ENCODE measurements at places on chromosomes 13 and 19. TPM values are rescaled to one million over a fixed set of nuclear protein-coding genes. Genes with fewer than 3 reads are reported as not detected.

- DNase-seq = no peak
- no peaks in the 10 kb centered on the region for H3K4me1 ChIP-seq
- H3K4me3 ChIP-seq = no peak overlapping the region
- H3K36me3 ChIP-seq = no peaks in the 10 kb centered on the region
Measured at GRCh38 chr19:2805991-2806649, 13.5 kb upstream of the ZNF554 start.

DNA sequence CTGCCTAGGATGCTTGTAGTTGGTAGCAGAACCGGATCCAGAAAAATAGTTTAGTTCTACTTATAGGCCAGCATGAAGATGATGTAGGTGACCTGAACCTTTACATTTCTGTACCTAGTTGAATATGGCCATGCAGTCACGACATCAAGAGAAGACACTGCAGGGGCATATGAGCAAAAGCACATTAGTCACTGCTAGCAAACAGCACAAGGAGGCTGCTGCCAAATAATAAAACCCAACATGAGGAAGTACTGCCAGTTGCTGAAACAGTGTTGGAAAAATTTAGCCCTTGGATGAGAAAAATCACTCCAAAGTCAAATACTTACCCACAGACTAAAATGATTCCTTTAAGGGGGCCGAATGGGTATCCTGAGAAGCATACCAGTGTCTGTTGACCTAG lies 20.8 kb downstream of the ERICH6B start:
- no peak overlapping the region for H3K4me3 ChIP-seq
- H3K27me3 ChIP-seq = no peaks in the 10 kb centered on the region
- H3K4me1 ChIP-seq = no peaks in the 10 kb centered on the region
- no peak for DNase-seq

DNA sequence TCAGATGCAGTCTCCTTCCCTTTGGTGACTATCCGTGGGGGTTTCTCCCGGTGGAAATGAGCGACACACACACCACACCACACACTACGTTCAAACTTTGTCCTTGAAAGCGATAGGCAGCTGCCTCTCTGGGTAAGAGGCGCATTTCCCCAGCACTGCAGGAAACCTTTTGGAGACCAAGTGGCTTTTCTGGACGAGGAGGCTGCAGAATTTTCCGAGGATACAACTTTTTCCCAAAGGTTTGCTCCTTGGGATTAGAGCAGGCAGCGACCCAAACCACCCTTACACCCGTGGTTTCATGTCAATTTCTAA lies 38.2 kb upstream of the FLT1 start:
- H3K27me3 ChIP-seq = peaks cover 21% of the 10 kb centered on the region
- no peaks in the 10 kb centered on the region for H3K36me3 ChIP-seq
- H3K4me3 ChIP-seq = no peak overlapping the region
- H3K4me1 ChIP-seq = peaks cover 7% of the 10 kb centered on the region

- no peak overlapping the region for H3K4me3 ChIP-seq
- no peak for DNase-seq
- no peaks in the 10 kb centered on the region for H3K27me3 ChIP-seq
- H3K36me3 ChIP-seq = no peaks in the 10 kb centered on the region
- H3K4me1 ChIP-seq = no peaks in the 10 kb centered on the region
- H3K27ac ChIP-seq = no peak overlapping the region
Measured at GRCh38 chr19:39327363-39328045, 6.8 kb upstream of the LRFN1 start.

DNA sequence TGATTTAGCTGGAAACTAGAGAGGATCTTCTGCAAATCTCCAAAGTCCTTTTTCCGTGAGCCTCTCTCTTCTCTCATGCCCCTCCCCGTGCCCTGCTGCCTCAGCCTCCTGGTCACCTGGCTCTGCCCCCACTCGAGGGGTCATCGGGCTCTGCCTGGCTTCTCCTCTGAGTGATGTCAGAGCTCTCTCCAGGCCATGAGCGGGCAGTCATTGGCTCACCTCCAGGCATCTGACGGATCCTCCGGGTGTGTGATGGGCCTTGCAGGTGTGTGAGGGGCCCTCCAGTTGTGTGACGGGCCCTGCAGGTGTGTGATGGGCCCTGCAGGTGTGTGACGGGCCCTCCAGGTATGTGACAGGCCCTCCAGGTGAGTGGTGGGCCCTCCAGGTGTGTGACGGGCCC lies 10.3 kb upstream of the GAS6 start:
- H3K27ac ChIP-seq = no peak overlapping the region
- no peaks in the 10 kb centered on the region for H3K4me1 ChIP-seq
- no peaks in the 10 kb centered on the region for H3K36me3 ChIP-seq
- H3K4me3 ChIP-seq = no peak overlapping the region
- DNase-seq = no peak
- H3K27me3 ChIP-seq = no peaks in the 10 kb centered on the region

GRCh38 chr13:35712907-35713761 lies 236.6 kb upstream of the MAB21L1 start:
- no peaks in the 10 kb centered on the region for H3K27me3 ChIP-seq
- no peaks in the 10 kb centered on the region for H3K4me1 ChIP-seq

GRCh38 chr19:46911456-46911855 lies 50.7 kb downstream of the ARHGAP35 start:
- H3K4me3 ChIP-seq = no peak overlapping the region
- H3K27me3 ChIP-seq = no peaks in the 10 kb centered on the region
- peaks cover 10% of the 10 kb centered on the region for H3K4me1 ChIP-seq
- no peak for DNase-seq
- H3K36me3 ChIP-seq = no peaks in the 10 kb centered on the region

- H3K36me3 ChIP-seq = no peaks in the 10 kb centered on the region
- H3K27ac ChIP-seq = no peak overlapping the region
- H3K4me3 ChIP-seq = no peak overlapping the region
Measured at GRCh38 chr19:45798995-45799517, 6.4 kb upstream of the DMWD start.

DNA sequence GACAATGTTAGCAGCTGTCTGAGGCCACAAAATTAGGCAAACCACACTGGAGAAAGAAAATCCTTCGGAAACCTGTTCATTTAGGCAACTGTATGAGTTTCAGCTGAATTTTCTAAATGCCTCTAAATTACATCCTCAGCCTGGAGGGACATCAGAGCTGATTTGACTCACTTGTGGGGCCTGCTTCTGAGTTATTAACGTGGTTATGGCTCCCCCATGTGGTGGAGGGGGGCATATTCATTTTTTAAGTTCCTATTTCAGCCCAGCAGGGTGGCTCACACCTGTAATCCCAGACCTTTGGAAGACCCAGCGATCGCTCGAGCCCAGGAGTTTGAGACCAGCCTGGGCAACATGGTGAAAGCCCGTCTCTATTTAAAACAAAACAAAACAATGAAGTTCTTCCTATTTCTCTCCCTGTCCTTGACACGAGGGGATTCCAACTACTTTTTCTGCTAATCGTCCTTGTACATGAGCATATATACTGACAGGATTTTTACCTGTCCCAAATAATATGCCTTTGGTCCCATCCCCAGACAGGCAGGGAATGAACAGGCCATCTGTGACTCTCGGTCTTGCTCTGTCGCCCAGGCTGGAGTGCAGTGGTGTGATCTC lies 31.5 kb upstream of the HIF3A start:
- H3K27me3 ChIP-seq = peaks cover 13% of the 10 kb centered on the region
- H3K36me3 ChIP-seq = no peaks in the 10 kb centered on the region
- H3K4me3 ChIP-seq = no peak overlapping the region
- no peaks in the 10 kb centered on the region for H3K4me1 ChIP-seq

DNA sequence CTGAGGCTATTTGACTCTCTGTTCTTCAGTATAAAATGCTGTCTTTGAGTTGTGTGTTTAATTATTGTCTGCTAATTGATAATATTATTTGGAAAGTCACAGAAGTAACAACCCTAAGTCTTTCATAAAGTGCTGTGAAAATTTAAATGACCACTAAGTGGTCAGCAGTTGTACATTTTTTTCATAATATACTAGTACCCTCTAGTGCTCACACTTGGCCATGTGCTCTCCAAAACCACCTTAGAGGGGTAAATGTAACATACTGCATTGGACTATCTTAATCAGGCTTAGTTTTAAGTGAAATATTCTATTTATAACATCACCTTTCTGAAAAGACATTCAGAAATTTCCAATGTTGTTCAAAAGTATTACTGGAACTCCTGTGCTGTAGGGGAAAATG lies 745.3 kb downstream of the GPC5 start:
- no peaks in the 10 kb centered on the region for H3K27me3 ChIP-seq
- no peaks in the 10 kb centered on the region for H3K36me3 ChIP-seq
- no peak for DNase-seq

DNA sequence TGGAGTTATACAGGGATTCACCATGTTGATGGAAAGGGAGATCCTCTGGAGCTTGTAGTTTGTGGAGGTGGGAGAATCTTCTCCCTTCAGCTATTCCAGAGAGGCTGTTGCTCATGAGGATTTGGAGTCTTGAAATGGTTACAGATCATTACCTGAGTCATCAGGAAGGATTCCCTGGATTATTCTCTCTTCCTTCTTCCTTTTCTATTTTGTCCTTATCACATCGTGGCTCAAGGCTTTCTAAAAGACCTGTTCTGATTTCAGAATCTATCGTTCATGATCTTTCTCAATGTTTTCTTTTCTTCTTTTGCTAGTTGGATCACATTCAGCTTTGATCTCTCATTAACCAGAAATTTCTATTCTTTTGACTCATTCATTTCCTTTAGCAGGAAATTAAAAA lies 196.0 kb downstream of the KLF5 start:
- DNase-seq = no peak
- no peak overlapping the region for H3K4me3 ChIP-seq
- no peaks in the 10 kb centered on the region for H3K4me1 ChIP-seq
- H3K27ac ChIP-seq = no peak overlapping the region
- H3K36me3 ChIP-seq = no peaks in the 10 kb centered on the region
- H3K27me3 ChIP-seq = no peaks in the 10 kb centered on the region

GRCh38 chr19:10513223-10513622 lies 4.0 kb downstream of the S1PR5 start:
- DNase-seq = no peak
- H3K27ac ChIP-seq = no peak overlapping the region
- H3K27me3 ChIP-seq = peaks cover 44% of the 10 kb centered on the region
- no peaks in the 10 kb centered on the region for H3K36me3 ChIP-seq
- H3K4me1 ChIP-seq = peaks cover 13% of the 10 kb centered on the region
- H3K4me3 ChIP-seq = no peak overlapping the region

DNA sequence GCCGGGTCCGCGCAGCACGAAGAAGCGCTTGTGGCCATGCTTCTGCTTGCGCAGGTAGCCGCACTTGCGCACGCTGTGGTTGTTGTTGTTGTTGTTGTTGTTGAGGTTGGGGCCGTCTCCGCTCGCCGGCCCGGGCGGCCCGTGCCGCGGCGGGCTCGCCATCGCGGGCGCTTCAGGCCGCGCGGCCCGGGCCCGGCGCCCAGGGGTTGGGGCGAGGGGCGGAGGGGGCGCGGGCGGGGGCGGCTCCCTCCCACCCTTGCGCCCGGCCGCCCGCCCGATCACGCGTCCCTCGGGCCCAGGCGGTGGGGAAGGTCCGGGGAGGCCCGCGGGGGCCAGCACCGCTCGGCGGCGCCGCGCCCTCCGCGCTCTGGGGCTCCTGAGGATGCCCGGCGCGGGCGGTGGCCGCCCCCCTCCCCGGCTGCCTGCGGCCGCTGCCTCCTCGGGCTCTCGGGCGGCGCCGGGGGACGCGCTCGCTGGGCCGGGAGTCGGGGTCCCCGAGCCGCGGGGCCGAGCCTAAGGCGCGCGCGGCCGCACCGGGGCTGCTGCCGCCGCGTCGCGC lies 412 bp downstream of the IRS2 start:
- peak overlapping the region; percentile 60 for H3K4me3 ChIP-seq
- H3K27me3 ChIP-seq = no peaks in the 10 kb centered on the region
- H3K36me3 ChIP-seq = no peaks in the 10 kb centered on the region

- DNase-seq = no peak
- H3K4me1 ChIP-seq = no peaks in the 10 kb centered on the region
- H3K36me3 ChIP-seq = no peaks in the 10 kb centered on the region
Measured at GRCh38 chr13:49643035-49643646, 14.8 kb downstream of the ARL11 start.

DNA sequence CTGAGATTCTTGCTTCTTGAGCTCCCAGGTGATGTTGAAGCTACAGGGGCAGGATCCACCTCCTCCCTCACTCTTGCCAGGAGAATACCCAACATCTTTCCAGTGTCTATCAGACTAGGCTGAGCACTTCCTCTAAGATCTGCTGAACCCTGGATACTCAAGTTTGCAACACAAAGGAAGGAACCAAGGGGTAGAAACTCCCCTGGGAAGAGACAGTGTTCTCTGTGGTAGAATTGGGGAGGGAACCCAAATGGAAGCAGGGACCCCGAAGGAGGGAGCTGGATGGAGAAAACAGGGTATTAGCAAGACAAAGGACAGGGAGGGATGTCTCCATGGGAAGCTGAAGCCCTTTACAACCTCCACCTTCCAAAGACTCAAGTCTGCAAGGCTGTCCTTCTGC lies 117.6 kb downstream of the DNAJC15 start:
- no peak overlapping the region for H3K27ac ChIP-seq

- no peaks in the 10 kb centered on the region for H3K27me3 ChIP-seq
- H3K4me3 ChIP-seq = no peak overlapping the region
- H3K27ac ChIP-seq = peak overlapping the region; percentile 89
- no peaks in the 10 kb centered on the region for H3K4me1 ChIP-seq
- no peak for DNase-seq
Measured at GRCh38 chr13:113449693-113450347, 3.5 kb downstream of the ADPRHL1 start.

GRCh38 chr19:31254611-31255010 lies 94.6 kb downstream of the TSHZ3 start:
- no peaks in the 10 kb centered on the region for H3K27me3 ChIP-seq
- H3K36me3 ChIP-seq = no peaks in the 10 kb centered on the region
- no peak overlapping the region for H3K27ac ChIP-seq
- peak; percentile 33 for DNase-seq
- no peaks in the 10 kb centered on the region for H3K4me1 ChIP-seq

- H3K4me1 ChIP-seq = no peaks in the 10 kb centered on the region
- no peak overlapping the region for H3K27ac ChIP-seq
- no peaks in the 10 kb centered on the region for H3K36me3 ChIP-seq
- no peak overlapping the region for H3K4me3 ChIP-seq
Measured at GRCh38 chr19:4130744-4131438, 7.0 kb upstream of the MAP2K2 start.

DNA sequence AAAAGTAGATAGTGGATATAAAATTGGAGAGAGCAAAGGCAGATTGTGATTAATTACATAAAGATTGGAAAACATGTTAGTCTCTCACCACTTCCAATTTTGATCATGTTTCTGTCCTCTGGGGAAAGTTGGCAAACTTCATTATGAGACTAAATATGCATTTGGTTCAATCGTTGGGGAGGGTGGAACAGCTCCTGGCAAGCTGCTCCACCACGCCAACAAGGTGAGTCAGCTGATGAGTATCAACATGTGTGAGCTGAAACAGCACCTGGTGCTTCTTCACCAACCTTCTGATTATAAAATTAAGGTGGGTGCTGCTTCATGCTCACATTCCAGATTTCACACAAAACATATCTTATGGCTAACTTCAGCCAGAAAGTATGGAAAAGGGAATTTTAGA lies 1784.6 kb downstream of the SLITRK5 start:
- no peak overlapping the region for H3K27ac ChIP-seq
- no peak overlapping the region for H3K4me3 ChIP-seq
- H3K27me3 ChIP-seq = no peaks in the 10 kb centered on the region
- no peaks in the 10 kb centered on the region for H3K4me1 ChIP-seq
- no peaks in the 10 kb centered on the region for H3K36me3 ChIP-seq
- DNase-seq = no peak

GRCh38 chr19:32924200-32924599 lies 47.6 kb downstream of the CEP89 start:
- no peak overlapping the region for H3K4me3 ChIP-seq
- no peaks in the 10 kb centered on the region for H3K4me1 ChIP-seq
- H3K27me3 ChIP-seq = no peaks in the 10 kb centered on the region
- no peaks in the 10 kb centered on the region for H3K36me3 ChIP-seq
- peak; percentile 80 for DNase-seq

Gene POSTN
- total RNA-seq = 7.2 TPM

Gene LGALS14
- not detected for total RNA-seq

Gene LRRC25
- total RNA-seq = 12.6 TPM

Gene PRTN3
- not detected for total RNA-seq

Gene SIGLEC9
- 1.5 TPM for total RNA-seq

Data from adrenal gland (tissue), 19 donors.